ENCODE measurements at places on chromosomes 11 and 22. TPM values are rescaled to one million over a fixed set of nuclear protein-coding genes. Genes with fewer than 3 reads are reported as not detected.

GRCh38 chr11:95371153-95371552 is 140.2 kb upstream of the SESN3 start:
- DNase-seq, result no peak

MS4A4A gene
- total RNA-seq, result not detected

DNA sequence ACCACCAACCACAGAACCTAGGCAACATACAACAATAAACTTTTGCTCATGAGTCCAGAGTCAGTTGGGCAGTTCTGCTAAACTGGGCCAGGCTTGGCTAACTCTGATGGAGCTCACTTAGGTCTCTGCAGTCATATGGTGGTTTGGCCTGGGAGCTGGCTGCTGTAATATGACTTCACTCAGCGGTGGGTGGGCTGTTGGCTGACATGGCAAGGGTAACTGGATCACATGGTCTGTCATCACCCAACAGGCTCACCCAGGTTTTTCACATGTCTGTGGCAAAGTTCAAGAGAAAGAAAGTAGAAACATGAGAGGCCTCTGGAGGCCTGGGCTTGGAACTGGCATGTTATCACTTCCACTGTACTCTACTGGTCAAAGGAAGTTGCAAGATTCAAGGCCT is 43.2 kb upstream of the CLMP start:
- DNase-seq, result peak; percentile 10

- DNase-seq, result no peak
Observed at GRCh38 chr22:22730655-22731373, 86.4 kb downstream of the GGTLC2 start.

- no peak for DNase-seq
Observed at GRCh38 chr11:31114442-31114841, 255.1 kb downstream of the DCDC1 start.

MUC6 gene
- not detected for total RNA-seq

ZP1 gene
- not detected for total RNA-seq

TRIM34 gene
- total RNA-seq, result 13.2 TPM

SSTR3 gene
- total RNA-seq, result not detected

GRCh38 chr11:829176-829846 is 1.6 kb downstream of the CRACR2B start:
- DNase-seq, result no peak

GRCh38 chr22:49025791-49026493 is 801.7 kb downstream of the BRD1 start:
- DNase-seq, result no peak

TRIM68 gene
- total RNA-seq, result 12.2 TPM

SLC43A3 gene
- 37.0 TPM for total RNA-seq

DNA sequence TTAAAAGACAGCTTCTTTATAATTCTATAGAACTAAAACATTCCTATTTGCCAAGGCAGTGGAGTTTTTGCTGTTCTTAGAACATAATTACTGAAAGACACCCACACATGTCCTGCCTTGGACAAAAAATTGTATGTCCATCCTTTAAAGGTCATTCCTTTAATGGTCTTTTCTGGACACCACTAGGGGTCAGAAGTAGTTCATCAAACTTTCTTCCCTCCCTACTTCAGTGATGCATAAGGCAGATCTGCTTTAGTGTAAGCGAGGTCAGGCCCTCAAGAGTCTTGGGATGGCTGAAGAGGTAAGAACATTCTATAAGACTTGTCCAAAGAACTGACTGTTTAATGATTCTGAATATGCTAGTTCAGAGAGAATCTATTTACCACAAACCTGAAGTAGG is 4.3 kb upstream of the OR51V1 start:
- peak; percentile 83 for DNase-seq

- DNase-seq, result peak; percentile 64
Observed at GRCh38 chr11:22304337-22304961, 33.7 kb upstream of the SLC17A6 start.

GRCh38 chr22:24285245-24285644 is 14.6 kb downstream of the SPECC1L start:
- no peak for DNase-seq

DNA sequence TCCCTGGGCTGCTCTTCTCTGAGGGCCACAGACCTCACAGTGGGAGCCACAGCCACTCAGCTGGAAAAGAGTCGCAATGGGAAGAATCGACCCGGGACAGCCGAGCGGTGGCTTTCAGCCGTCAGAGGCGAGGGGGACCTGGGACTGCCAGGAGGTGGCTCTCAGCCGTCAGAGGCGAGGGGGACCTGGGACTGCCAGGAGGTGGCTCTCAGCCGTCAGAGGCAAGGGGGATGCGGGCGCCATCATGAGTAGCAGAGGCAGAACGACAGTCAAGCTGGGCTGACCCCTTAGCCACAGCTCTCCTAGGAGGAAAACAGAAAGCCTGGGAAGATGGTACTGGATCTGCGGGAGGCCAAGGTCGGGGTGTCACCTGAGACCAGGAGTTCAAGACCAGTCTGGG is 14.9 kb upstream of the MUC2 start:
- no peak for DNase-seq
